ENCODE measurements at places on chromosomes 5 and 9.

- DNase-seq: no peak
Measured at GRCh38 chr5:132677682-132678400, 4.1 kb downstream of the IL4 start.

GRCh38 chr9:33329117-33329563 lies 38.8 kb downstream of the NFX1 start:
- DNase-seq: no peak

DNA sequence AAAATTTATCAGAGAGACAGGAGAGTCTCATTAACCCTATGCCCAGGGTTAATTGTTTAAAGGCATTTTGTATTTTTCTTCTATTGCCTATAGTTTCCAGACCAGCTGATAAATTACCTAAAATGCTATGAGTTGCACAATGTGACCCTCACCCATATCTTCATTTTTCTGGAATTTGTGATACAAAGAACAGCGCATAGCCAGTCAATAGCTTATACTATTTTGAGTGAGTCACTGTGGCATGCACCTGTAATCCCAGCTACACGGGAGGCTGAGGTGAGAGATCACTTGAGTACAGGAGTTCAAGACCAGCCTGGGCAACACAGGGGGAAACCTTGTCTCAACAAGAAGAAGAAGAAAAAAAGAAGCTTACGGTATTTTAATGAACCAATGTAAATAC lies 2.8 kb downstream of the C9orf153 start:
- DNase-seq: no peak

DNA sequence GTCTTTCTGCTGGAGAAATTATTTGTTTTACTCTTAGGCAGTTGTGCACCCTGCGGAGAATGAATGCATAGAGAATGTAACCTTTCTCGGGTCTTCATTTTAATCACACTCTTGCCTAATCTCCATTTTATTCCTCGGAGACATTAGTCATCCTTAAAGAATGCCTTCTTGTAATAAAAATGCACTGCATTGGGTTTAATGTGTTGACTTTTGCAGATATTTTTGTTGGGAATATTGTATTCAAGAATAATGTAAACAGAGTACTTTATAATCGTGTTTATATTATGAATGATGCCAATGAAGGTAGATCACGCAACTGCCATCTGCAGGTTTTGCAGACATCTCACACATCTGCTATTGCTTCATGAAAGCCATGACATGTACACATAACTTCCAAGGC lies 1093.9 kb upstream of the CDH6 start:
- no peak for DNase-seq

- DNase-seq: peak; percentile 19
Measured at GRCh38 chr5:171907725-171908343, 98.6 kb downstream of the FBXW11 start.

DNA sequence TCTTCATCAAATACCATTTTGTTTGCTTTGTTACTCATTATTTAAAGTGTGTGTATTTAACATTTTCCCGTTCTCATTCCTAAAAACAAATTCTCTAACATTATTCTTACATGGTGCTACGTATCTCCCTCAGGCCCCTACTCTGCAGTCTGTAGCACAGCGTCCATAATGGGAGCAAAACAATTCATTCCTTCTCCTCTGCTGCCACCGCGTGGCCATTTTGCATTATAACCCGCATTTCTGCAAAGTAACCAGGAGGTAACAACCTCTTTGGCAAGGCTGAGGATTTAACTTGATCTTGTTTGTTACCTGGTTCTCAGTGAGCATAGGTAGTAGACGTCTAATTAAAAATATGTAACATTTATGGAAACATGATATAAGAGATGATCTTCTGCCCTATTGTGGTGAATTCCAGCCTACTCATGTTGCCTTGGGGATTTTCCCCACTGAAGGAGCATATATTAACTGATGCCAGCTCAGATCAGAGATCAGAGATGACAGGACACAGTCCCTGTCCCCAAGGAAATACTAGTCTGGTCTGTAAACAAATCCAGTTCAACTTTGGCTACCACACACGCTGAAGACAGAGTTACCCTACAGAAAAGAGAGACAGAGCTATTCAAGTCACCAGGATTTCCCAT lies 10.5 kb downstream of the OR1K1 start:
- DNase-seq: peak; percentile 58

GRCh38 chr5:74186356-74187315 lies 453.9 kb downstream of the ENC1 start:
- DNase-seq: no peak

DNA sequence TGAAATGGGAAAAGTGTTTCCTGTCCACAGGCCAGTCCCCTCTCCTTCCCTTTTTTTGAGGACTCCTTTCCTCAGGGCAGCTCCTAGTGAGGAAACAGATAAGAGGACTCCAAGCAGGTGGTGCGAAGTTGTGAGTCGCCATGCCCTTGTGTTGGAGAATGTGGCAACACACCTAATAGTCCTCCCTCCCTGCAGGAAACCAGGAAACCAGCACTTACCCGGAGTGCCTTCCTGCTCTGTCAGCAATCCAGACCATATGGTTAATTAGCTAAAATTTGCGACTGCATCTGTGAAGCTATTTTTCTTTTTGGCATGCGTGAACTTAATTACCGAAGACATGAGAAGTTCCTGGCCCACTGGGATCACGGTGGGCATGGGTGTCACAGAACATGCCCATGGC lies 69.9 kb downstream of the TRIM32 start:
- no peak for DNase-seq

DNA sequence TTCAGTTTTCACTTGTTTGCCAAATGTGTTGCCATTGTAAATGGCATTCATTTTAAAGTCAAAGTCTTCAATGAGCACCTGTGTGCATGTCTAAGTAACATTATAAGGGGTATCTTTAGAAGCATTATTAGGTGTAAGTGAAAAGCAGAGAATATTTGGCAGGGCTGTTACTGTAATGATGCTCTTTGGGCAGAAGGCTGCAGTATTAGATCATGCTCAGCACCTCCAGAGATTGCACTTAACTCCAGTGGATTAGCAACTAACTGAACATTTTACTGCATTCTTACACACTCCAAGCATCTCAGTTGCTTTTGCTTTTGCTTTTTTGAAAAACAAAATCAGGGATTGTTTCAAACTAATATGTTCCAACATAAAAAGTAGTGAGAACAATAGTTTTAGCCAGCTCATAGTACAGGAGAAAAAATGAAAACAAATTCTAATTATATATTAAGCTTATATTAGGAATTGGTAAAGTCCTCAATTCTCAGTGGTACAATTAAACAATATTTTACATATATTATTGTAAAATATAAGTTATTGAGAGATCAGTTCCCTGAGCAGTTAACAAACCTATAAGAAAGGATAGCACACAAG lies 1740.9 kb upstream of the CDH9 start:
- DNase-seq: no peak

- DNase-seq: no peak
Measured at GRCh38 chr9:87605676-87606075, 108.0 kb downstream of the DAPK1 start.

DNA sequence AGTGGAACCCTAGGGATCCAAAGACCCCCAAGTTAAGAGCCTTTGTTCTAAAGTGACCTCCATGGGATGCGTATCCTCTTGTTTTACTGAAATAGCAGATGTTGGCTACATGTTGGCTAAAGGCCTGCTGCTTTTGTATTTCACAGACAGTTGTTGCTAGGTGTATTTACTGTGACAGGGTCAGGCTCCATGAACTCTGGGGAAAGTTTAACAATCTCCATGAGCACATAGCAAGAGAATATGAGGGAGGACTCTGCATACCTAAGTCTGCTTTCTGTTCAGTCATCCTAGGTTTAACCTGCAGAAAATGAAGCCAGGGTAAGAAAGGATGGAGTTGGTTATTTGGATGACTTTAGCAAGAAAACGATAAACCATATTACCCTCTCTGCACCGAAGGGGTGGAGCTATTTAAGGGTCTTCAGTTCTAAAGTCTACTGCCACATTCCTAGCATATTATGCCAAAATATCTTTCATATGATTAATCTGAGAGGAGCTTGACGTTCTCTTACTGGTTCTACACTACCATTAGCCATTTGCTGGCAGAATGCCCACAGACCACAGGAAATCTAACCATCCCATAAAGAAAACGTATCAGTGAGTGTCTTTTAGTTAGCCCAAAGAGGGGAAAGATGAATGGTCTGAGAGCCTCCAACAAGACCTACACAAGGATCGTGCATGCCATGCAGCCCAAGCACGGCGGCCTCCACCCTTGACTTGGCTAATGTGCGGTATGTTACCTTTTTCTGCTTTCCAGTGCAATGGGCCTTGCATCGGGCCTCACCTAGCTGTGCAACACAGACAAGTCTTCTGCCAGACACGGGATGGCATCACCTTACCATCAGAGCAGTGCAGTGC lies 127.8 kb downstream of the SAXO1 start:
- DNase-seq: no peak

DNA sequence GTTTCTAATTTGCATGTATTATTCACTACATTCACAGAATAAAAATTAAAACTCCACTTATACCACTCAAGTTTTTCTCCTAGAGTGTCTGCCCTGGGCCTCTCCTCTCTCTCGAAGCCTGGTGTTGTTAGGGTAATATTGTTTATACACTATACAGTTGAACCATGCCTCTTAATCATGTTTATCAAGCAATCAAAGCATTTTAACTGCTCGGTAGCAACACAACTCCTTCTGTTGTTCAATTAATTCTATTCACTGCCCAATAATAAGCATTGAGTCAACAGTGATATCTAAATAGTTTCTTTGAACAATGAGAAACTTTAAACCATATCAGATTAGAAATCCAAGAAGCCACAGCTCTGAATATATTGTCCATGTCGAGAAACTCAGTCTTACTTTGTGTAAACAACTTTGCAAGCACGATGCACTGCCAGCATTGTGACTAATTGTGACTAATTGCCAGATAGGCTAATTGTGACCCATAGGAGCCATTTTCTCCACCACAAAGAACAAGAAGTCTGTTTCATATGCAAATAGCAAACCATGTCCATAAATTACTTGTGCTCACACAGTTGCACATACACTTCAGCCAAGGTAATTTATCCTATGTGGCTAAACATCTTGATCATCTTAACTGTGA lies at the start of gene DNAH5:
Gene DNAH5, minus strand, starts transcription at position 129 of the 640 bp plus-strand sequence. CDS start 250 bp downstream, outside the sequence.
- DNase-seq: no peak

GRCh38 chr9:136189394-136190236 lies 15.3 kb downstream of the LHX3 start:
- no peak for DNase-seq

DNA sequence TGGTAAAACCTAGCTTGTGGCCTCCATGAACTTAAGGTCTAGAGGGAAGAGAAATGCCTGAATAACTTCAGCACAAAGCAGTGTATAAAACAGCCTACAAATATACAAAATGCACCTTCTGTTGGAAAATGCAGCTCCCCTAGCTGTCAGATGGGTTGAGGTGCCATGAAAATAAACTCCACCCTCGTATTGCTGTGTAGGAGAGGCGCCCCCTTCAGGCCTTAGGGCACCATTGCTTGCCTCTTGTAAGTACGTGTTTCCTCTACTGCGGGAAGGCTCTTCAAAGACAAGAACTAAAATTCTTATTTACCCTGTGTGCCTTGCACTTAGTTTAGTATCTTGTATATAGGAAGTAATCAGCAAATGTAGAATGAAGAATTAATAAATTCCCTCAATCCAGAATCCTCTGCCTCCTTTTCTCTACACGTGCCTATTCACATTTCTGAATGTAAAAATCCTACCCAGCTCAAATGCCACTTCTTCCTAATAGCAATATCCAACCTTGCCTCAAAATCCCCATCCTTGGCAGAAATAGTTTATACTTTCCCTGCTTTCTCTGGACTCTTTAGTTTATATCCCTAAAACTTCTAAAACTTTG lies 393.7 kb upstream of the PDE4D start:
- DNase-seq: no peak

GRCh38 chr5:178346607-178347334 lies 114.2 kb upstream of the PHYKPL start:
- no peak for DNase-seq

DNA sequence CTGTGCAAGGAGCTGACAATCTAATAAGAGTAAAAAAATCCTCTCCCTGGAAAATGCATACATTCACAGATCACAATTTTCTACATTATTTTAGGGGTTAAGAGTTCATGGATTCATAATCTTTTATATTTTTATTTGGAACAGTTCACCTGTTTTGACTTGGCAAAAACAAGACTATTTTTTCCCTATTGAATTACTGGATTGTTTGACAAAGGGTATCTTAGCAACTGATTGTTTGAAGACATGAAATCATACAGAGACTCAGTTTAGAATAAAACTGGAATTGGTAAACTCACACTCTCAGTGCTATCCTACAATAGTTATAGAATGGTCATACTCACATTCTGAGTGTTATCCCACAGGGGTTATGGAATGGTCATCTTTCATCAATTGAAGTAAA lies 358.2 kb upstream of the PTGER4 start:
- DNase-seq: no peak

GRCh38 chr9:122991370-122991830 lies 42.1 kb upstream of the GPR21 start:
- peak; percentile 20 for DNase-seq

GRCh38 chr9:133342570-133342969 lies 5.4 kb downstream of the MED22 start:
- DNase-seq: no peak

DNA sequence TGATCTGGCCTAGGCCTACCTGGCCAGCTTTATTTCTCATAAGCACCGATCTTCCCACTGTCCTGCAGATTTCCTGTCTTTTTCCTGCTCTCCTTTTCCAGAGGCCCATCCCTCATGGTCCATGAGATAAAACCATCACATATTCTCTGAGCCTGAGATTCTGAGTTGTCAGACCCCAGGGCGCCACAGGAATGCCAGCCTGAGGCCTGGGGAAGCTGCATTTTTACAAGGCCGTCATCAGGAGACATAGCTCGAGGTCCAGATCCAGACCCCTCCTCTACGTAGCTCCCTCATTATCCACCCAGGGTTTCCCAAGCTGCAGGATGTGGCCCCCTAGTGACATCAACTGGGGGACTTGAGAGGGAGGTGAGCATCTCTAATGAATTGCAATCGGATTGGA lies 204.3 kb downstream of the ATPSCKMT start:
- no peak for DNase-seq

- DNase-seq: no peak
Measured at GRCh38 chr5:41906151-41906550, 2.0 kb downstream of the RIMOC1 start.

GRCh38 chr5:110681109-110681508 lies 45.4 kb downstream of the TMEM232 start:
- no peak for DNase-seq

- DNase-seq: no peak
Measured at GRCh38 chr5:132315529-132316067, 21.4 kb downstream of the SLC22A4 start.

- DNase-seq: no peak
Measured at GRCh38 chr9:6788162-6789016, 30.6 kb downstream of the KDM4C start.

DNA sequence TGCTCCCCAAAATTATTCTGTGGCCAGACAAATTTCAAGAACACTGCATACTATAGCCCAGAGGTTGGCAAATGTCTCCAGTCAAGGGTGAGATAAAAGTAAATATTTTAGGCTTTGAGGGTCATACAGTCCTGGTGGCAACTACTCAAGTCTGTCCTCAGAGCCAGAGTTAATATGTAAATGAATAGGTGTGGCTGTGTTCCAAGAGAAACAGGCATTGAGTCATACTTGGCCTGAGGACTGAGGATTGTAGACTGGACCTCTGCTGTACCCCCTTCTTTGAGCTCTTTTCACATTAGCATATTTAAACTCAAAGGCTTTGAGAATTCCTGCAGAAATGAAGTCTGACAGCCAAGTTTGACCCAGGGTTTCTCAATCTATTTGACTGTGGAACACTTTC lies 129.2 kb upstream of the PTCH1 start:
- no peak for DNase-seq

Measured in stimulated activated naive CD4-positive, alpha-beta T cell treated with Interleukin-2 at 50 U/mL for 16 hours (primary cell).